ENCODE measurements at places on chromosomes 12 and 14.

- DNase-seq, result no peak
Measured at GRCh38 chr14:70378696-70379095, 19.2 kb upstream of the COX16 start.

DNA sequence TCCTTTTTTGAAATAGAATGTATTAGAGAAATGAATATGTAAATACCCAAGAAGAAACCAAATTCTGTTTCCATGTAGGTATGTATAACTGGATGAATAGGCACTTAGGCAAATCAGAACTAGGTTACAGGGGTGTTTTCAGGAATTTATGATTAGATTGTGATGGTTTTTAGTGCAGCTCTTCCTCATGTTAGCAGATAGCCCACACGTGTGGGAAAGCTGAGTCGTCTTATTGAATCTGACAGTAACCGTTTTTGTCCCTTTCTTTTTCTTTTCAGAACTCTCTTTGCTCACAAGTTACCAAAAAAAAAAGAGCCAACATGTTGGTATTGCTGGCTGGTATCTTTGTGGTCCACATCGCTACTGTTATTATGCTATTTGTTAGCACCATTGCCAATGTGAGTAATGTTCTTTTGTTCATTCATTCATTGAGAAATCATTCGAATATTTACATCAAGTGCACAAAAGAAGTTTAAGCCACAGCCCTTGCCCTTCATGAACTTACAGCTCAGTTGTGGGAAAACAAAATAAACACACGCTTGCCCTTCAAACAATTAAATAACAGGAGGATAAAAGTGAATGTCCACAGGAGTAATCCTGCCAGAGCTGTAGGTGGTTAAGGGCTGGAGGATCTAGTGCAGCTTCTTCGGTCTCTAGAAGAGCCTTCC is 14.8 kb downstream of the EMP1 start:
- no peak for DNase-seq

- no peak for DNase-seq
Measured at GRCh38 chr12:54197010-54197409, 8.2 kb upstream of the SMUG1 start.

DNA sequence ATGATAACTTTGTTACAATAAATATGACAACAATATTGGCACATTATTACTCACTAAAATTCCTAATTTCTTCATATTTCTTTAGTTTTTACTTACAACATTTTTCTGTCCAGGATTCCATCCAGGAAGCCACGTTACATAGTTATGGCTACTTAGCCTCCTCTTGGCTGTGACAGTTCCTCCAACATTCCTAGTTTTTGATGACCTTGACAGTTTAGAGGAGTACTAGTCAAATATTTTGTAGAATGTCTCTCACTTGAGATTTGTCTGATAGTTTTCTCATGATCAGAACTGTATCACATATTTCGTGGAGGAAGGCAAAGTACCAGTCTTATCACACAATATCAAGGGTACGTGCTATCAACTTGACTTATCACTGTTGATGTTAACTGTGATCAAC is 29.8 kb upstream of the LIN7A start:
- no peak for DNase-seq

DNA sequence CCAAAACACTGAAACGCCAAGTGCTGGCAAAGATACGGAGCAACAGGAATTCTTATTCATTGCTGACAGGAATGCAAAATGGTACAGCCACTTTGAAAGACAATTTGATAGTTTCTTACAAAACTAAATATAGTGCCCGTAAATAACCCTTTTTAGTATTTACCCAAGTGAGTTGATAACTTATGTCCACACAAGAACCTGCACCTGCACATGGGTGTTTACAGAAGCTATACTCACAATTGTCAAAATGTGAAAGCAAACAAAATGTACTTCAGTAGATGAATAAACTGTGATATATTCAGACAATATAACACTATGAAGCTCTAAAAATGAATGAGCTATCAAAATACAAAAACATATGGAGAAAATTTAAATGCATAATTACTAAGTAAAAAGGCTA is 86.6 kb downstream of the ATXN7L3B start:
- DNase-seq, result no peak
